ENCODE measurements at places on chromosomes 4 and X.

- DNase-seq: no peak
Observed at GRCh38 chr4:69214716-69215115, at the start of gene UGT2B11. Gene UGT2B11, minus strand, starts transcription at chr4:69214748. Its CDS starts 26 bp downstream, at chr4:69214722.

DNA sequence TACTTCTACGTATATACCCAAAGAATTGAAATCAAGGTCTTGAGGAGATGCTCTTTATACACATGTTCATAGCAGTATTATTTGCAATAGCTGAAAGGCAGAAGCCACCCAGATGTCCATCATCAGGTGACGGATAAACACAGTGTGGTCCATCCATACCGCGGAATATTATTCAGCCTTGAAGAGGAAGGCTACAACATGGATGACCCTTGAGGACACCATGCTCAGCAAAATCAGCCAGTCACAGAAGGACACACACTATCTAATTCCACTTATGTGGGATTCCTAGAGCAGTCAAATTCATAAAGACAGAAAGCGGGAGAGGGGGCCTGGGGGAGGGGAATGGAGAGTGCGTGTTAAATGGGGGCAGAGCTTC is 44.5 kb downstream of the RGS12 start:
- no peak for DNase-seq

- DNase-seq: no peak
Observed at GRCh38 chr4:57291911-57292310, 181.7 kb upstream of the IGFBP7 start.

GRCh38 chr4:75924309-75924827 is 16.4 kb downstream of the NAAA start:
- DNase-seq: no peak

DNA sequence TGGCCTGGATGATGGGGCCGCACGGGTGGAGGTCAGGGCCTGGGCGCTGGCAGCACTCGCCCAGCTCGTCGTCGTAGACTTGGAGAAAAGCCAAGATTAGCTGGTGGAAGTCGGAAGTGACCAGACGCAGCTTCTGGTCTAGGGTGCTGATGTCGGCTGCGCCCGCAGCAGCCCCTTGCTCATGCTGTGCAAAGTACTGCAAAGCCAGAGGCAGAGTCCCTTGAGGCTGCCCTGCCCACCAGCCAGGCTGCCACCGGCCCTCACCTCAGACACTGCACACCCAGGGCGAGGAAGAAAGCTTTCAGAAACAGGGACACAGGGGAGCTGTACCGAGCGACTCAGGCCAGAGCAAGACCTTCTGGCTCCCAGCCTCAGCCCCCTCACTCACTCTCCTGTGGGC is 9.7 kb upstream of the TREX2 start:
- DNase-seq: no peak

GRCh38 chr4:168540086-168540485 is 43.2 kb downstream of the PALLD start:
- DNase-seq: no peak

DNA sequence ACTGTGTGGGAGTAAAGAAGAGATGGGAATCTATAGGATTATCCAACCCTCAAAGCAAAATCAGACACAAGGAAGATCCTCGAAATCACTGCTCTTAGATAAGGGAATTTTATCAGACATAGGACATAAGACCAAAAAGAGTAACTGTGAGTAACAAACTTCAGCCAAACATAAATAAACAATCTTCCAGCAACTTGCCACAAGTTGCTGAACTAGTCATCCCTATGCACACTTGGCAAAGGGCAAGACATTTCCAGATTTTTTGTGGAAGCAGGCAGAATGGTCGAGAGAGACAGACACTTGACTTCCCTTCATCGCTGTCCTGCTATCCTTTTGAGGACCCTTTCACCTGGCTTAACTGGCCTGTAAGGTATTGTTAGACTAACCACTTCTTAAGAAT is 89.6 kb downstream of the KCNIP4 start:
- DNase-seq: no peak

GRCh38 chr4:7607156-7607910 is 172.6 kb upstream of the PSAPL1 start:
- peak; percentile 33 for DNase-seq

- DNase-seq: peak; percentile 85
Observed at GRCh38 chr4:94603170-94603747, 151.5 kb downstream of the PDLIM5 start.

GRCh38 chr4:6772223-6772928 is 10.2 kb upstream of the KIAA0232 start:
- no peak for DNase-seq

GRCh38 chr4:169252339-169253112 is 18.2 kb downstream of the SH3RF1 start:
- DNase-seq: no peak

Data from left lung (tissue), 14 donors.